ENCODE measurements at places on chromosomes 1 and 21. TPM values are rescaled to one million over a fixed set of nuclear protein-coding genes. Genes with fewer than 3 reads are reported as not detected.

S100B gene
- 242 TPM for total RNA-seq

IGSF9 gene
- total RNA-seq: 8.0 TPM

REN gene
- total RNA-seq: not detected

OR2T29 gene
- not detected for total RNA-seq

SLC35F3 gene
- total RNA-seq: not detected

DFFA gene
- 22.8 TPM for total RNA-seq

SORT1 gene
- 69.8 TPM for total RNA-seq

LAMB3 gene
- 23.9 TPM for total RNA-seq

GSTM1 gene
- total RNA-seq: not detected
